SK-MEL-5 (cell line): ENCODE measurements at places on chromosomes 5 and 9. TPM values are rescaled to one million over a fixed set of nuclear protein-coding genes. Genes with fewer than 3 reads are reported as not detected.

- DNase-seq = peak; percentile 13
Measured at GRCh38 chr5:102815540-102816332, 60.6 kb downstream of the PAM start.

- DNase-seq = no peak
Measured at GRCh38 chr5:173746047-173746646, 129.7 kb upstream of the BOD1 start.

GRCh38 chr9:88949961-88950340, 41.3 kb upstream of the S1PR3 start:
- no peak for DNase-seq

GRCh38 chr9:134455934-134456755, 129.9 kb downstream of the RXRA start:
- DNase-seq = no peak

- no peak for DNase-seq
Measured at GRCh38 chr9:93463638-93464248, 10.4 kb upstream of the FAM120AOS start.

DNA sequence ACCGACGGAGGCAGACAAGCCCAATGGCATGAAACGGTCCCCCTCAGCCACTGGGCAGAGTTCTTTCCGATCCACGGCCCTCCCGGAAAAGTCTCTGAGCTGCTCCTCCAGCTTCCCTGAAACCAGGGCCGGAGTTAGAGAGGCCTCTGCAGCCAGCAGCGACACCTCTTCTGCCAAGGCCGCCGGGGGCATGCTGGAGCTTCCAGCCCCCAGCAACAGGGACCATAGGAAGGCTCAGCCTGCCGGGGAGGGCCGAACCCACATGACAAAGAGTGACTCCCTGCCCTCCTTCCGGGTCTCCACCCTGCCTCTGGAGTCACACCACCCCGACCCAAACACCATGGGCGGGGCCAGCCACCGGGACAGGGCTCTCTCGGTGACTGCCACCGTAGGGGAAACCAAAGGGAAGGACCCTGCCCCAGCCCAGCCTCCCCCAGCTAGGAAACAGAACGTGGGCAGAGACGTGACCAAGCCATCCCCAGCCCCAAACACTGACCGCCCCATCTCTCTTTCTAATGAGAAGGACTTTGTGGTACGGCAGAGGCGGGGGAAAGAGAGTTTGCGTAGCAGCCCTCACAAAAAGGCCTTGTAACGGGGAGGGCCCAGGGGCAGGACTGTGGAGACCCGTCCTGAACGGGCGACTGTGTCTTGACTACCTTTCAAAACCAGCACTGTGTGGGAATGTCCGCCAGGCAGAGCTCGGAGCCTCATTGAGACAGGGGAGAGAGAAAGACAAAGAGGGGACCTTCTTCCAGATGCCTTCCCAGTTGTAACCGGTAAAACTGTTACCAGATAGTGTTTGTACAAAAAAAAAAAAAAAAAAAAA, 29.9 kb downstream of the CD180 start:
- peak; percentile 16 for DNase-seq

DNA sequence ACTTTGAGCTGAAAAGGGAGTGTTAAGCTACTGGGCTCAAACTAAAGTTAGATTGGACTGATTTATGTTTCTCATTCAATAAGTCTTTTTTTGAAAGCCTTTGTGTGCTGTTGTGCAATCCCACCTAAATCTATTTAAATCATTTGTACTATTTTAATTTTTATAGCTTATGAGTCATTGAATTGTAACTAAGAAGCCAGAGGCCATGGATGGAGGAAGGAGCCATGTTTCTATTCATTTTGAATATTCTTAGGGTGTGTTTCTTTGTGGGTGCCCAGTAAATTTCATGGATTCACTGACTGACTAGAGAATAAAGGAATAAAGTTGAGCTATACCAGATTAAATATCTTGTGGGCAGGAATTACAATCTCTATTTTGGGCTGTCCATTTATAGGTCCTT, 238.5 kb downstream of the KIF4B start:
- no peak for DNase-seq

DNA sequence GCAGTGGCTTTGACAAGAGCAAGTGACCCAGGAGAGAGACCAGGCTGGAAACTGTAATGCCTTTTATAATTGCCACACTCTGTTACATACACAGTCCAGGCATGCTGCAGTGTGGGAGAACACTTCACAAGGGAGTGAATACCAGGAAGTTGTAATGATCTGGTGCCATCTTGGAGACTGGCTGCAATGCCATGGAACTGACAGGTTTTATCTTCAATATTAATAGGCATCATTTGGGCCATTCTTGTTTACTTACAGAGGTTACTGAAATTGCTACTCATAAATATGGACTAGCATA, 274.3 kb downstream of the AUH start:
- DNase-seq = no peak

Gene KCNV2
- not detected in 2 replicates for total RNA-seq

GRCh38 chr9:119768266-119768665, 399.0 kb upstream of the BRINP1 start:
- DNase-seq = no peak

DNA sequence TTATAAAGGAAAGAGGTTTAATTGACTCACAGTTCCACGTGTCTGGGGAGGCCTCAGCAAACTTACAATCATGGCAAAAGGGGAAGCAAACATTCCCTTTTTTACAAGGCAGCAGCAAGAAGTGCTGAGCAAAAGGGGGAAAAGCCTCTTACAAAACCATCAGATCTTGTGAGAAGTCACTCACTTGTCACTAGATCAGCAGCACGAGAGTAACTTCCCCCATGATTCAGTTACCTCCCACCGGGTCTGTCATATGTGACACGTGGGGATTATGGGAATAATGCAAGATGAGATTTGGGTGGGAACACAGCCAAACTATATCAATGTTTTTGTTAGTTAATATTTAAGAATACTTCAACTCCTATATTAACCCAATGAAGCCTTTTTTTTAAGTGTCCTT, 275.2 kb upstream of the CDH9 start:
- DNase-seq = no peak

DNA sequence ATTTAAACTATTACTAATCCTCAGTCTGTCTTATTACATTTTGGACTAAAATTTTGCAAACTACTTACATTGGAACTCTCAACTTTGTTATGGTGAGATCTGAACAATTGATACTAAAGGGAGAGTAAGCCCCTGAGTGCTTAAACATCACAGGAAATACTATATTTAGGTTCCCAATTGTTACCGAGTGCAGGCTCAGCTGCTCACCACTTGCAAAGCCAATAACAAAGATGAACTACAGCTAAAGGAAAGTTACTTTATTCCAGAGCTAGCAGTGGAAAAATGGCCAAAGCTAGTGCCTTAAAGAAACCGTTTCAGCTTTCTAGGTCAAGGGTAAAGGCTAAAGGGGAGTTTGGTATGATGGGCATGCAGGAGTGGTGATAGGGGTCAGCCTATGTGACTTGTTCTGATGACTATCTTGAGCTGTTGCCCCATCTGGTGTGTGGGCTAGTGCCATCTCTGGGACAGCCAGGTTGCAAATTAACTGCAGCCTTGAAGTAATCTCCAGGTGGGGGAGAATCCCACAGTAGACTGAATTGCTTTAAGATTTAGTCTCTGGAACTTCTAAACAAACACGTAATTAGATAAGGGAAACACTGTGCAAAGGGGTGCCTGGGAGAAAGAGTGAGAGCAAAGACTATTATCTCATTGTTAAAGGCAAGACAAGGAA, 7.8 kb upstream of the NDUFB6 start:
- DNase-seq = no peak

GRCh38 chr9:91816356-91816755, 133.7 kb downstream of the ROR2 start:
- no peak for DNase-seq

GRCh38 chr5:67731886-67732285, 483.7 kb upstream of the PIK3R1 start:
- DNase-seq = peak; percentile 82

Gene LECT2
- not detected in 2 replicates for total RNA-seq

- no peak for DNase-seq
Measured at GRCh38 chr9:91746904-91747303, 203.1 kb downstream of the ROR2 start.

GRCh38 chr9:33952066-33952465, 96.6 kb downstream of the UBAP2 start:
- DNase-seq = no peak

DNA sequence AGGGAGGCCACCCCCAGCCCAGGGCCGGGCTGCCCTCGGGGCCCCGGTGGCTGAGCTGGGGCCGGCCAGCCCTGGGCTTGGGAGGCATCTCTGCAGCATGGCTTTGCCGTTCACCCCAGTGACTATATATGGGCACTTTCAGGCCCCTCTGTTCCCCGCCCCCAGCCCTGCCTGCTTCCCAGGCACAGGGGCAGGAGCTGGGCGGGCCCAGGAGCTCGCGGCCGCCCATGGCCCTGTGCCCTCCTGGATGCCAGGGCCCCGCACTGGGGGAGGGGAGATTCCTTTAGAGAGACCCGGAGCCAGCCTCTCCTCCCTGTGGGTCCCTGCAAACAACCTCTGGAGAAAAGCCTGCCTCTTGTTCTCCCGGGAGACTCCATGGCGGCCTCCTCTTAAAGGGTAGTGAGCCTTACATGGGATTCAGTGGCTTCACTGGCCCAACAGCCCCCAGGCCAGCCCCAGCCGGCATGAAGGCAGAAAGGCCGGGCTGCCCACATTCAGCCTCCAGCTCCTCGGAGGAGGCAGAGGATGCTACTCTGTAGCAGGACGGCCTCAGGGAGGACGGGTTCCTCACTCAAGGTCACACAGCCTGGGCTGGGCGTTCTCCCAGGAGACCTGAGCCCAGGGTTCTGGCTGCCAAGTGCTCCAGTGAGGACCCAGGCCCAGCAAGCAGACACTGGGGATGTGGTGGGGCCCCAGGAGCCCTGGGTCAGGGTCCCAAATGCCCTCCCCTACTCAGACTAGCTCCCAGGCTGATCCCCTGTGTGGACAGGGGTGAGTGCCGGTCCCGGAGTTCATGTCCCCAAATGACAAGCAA, 4.1 kb downstream of the NACC2 start:
- DNase-seq = no peak

DNA sequence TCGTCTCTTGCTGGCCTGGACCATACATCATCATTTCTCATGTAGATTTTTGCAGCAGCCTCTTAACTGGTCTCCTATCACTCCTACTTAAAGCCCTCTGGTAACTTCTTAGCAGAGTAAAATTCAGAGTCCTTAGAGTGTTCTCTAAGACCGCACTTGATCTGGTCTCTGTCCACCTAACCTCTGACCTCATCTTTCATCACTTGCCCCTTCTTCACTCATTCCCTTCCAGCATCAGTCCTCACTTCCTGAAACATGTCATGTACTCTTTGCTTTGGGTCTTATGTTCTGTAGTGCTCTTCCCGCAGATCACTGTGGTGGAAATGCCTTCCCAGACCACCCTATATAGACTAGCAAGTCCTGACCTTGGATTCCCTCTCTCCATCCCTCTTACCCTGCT, 9.8 kb downstream of the LARP1 start:
- no peak for DNase-seq

DNA sequence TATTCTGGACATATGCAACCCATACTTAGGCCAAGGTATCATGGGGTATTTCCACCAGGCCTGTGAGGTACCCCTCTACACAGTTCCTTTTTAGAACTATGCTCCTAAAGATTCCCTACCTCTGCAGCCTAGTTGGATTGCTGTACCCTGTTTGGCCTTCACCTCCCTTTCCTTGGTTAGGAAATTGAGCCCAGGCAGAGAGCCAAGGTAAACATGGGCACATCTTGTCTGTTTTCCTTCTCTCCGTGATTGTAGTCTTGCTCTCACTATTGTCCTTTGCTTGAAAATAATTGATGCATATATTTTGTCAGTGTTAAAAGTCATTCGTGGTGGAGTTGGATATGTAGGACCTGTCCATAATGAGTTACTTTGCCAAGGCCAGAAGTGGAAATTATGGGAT, 26.7 kb downstream of the BDP1 start:
- no peak for DNase-seq

GRCh38 chr9:81737871-81738507, 48.6 kb upstream of the TLE1 start:
- DNase-seq = peak; percentile 10

Gene CMYA5
- 0.05 and 0.11 TPM in 2 replicates for total RNA-seq

GRCh38 chr5:95057615-95058014, 227.3 kb downstream of the MCTP1 start:
- no peak for DNase-seq

- DNase-seq = no peak
Measured at GRCh38 chr5:3845230-3845629, 249.6 kb downstream of the IRX1 start.

GRCh38 chr9:37956904-37957663, 53.2 kb upstream of the SLC25A51 start:
- no peak for DNase-seq

- peak; percentile 46 for DNase-seq
Measured at GRCh38 chr5:43121913-43122484, 1.3 kb downstream of the ZNF131 start.

- DNase-seq = peak; percentile 60
Measured at GRCh38 chr5:176959051-176959450, 47.5 kb downstream of the UIMC1 start.

Gene IL9
- total RNA-seq = not detected in 2 replicates

DNA sequence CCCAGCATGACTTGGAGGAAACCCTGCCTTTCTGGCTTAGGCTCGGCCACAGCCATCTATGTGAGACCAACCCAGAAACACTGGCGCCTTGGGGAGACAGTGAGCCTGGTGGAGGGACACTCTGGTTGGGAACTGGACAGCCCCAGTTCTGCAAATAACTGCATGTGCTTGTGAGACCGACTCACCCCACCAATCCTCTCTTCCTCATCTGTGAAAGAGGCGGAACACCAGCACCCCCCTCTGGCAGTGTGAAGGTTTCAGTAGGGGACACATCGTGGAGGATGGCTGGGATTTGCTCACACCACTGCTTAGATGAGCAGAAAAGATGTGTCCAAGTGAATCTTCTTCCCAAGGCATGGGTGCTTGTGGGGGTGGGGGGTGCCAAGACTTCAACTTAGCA, 43.4 kb upstream of the N4BP3 start:
- DNase-seq = peak; percentile 65

Gene INSL4
- 0.13 and 0.40 TPM in 2 replicates for total RNA-seq

Gene FCN2
- not detected in 2 replicates for total RNA-seq

Gene TXNDC8
- not detected in 2 replicates for total RNA-seq

DNA sequence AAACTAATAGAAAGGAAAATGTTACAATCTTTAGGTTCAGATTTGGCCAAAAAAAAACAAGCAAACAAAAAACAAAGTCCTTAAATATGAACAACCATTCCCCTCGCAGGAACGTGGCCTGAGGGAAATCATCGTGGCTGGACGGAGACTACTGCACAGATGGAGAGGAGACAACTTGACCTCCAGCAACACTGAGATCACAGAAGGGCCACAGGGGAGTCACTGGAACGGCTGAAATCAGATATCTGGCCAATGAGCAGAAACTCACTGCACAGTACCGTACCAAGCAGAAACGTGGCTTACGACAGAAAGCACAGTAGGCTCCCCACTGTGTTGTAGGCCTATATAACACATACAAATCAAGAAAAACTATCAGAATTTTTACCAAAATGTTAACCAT, 27.7 kb downstream of the CAMSAP1 start:
- no peak for DNase-seq

GRCh38 chr5:2680979-2681378, 70.5 kb downstream of the IRX2 start:
- DNase-seq = no peak

- peak; percentile 41 for DNase-seq
Measured at GRCh38 chr9:125258832-125259534, 2.6 kb upstream of the GAPVD1 start.

- DNase-seq = no peak
Measured at GRCh38 chr5:32475334-32476097, 31.0 kb upstream of the ZFR start.

GRCh38 chr9:133457748-133458147, 2.0 kb upstream of the CACFD1 start:
- DNase-seq = no peak

Gene ANKRD34B
- total RNA-seq = 0.18 and 0.53 TPM in 2 replicates
